ENCODE measurements at places on chromosomes 3 and 15. TPM values are rescaled to one million over a fixed set of nuclear protein-coding genes. Genes with fewer than 3 reads are reported as not detected.

- H3K36me3 ChIP-seq: no peaks in the 10 kb centered on the region
- DNase-seq: no peak
- H3K4me3 ChIP-seq: no peak overlapping the region
- H3K27ac ChIP-seq: no peak overlapping the region
- H3K4me1 ChIP-seq: no peaks in the 10 kb centered on the region
These were observed 11.9 kb downstream of the NOX5 start for GRCh38 chr15:69026355-69026754.

DNA sequence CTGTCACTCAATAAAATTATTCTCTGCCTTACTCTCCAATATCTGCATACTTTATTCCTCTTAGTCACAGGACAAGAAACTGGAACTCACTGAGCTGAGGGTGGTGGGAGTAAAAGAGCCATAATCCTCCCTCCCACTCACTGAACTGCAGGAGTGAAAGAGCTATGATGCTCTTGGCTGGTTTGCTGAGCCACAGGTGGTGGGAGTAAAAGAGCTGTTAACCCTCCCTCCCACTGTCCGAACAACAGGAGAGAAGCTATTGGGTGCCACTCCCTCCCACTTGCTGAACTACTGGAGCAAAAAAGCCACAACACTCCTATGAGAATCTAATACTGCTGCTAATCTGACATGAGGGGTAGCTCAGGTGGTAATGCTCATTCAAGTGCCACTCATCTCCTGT is 391.0 kb downstream of the NSUN3 start:
- H3K27ac ChIP-seq: no peak overlapping the region
- no peaks in the 10 kb centered on the region for H3K4me1 ChIP-seq
- H3K4me3 ChIP-seq: no peak overlapping the region
- H3K36me3 ChIP-seq: no peaks in the 10 kb centered on the region
- H3K27me3 ChIP-seq: no peaks in the 10 kb centered on the region

GRCh38 chr15:93072011-93072410 is 17.0 kb downstream of the RGMA start:
- peak overlapping the region; percentile 81 for H3K27ac ChIP-seq
- peak overlapping the region; percentile 98 for H3K4me3 ChIP-seq
- peaks cover 36% of the 10 kb centered on the region for H3K36me3 ChIP-seq
- H3K27me3 ChIP-seq: no peaks in the 10 kb centered on the region
- H3K4me1 ChIP-seq: peaks cover 15% of the 10 kb centered on the region
- DNase-seq: no peak

DNA sequence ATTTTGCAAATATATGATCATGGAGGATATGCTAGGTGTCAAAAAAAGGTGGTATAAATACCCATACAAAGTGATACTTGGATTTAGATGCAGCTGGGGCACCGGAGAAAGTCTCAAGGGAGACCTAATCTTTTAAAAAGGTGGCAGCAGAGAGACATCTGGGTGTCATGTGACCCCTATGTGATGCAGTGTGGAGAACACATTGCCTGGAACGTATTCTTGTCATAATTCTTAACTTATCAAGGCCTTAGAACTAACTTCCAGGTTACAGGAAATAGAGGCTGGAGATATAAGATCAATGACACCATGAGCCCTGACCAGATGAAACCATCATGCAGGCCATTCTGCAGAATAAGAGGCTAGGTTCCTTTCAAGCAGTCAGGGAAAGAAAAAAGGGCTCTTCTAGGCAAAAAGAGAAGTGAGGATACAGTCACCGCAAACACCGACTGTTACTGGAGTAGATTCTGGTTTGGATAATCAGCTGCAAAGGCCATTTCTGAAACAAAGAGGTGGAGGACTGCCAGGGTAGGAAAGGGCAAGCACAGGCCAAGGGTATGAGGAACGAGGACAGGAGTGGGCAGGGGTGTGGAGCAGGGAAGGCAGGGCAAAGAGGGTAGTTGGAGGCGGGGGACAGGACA is 100.6 kb downstream of the OXNAD1 start:
- no peaks in the 10 kb centered on the region for H3K27me3 ChIP-seq
- H3K4me1 ChIP-seq: peaks cover 11% of the 10 kb centered on the region
- no peaks in the 10 kb centered on the region for H3K36me3 ChIP-seq
- DNase-seq: no peak

- peaks cover 8% of the 10 kb centered on the region for H3K4me1 ChIP-seq
- H3K36me3 ChIP-seq: no peaks in the 10 kb centered on the region
- no peak for DNase-seq
These were observed 110.8 kb upstream of the RAD18 start for GRCh38 chr3:9074079-9074478.

DNA sequence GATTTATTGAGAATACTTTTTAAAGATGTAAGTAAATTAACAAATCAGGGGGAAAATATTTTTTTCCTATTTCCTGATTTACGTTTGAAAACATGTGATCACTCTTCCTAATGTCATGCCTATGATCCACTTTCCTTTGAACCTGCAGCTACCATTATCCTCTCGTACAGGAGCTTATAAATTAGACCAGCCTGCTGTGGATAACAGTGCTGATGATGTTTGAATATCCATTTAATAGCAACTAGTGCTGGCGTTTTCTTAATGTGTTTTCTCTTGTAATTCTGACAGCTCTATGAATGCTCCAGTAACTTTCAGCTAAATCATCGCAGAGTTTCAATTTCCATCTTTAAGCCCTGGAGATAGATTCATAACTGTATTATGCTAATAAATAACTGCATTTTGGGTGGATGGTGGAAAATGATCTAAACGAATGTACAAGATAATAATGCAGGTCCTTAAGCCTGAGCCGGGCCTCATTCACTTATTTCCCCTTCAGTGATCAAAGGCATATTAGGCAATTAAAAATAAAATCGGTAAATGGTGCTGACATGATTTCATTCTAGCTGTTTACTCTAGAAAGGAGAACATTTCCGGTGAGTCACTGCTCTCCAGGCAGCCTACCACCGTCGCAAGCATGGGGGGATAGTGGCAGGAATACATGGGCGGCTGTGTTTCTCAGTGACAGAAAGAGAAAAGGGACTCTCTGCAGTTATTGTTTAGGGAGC is 58.5 kb upstream of the SLC24A5 start:
- no peaks in the 10 kb centered on the region for H3K36me3 ChIP-seq
- H3K4me1 ChIP-seq: peaks cover 8% of the 10 kb centered on the region
- peak; percentile 40 for DNase-seq
- H3K27ac ChIP-seq: no peak overlapping the region
- no peak overlapping the region for H3K4me3 ChIP-seq

GRCh38 chr3:50503504-50504342 is at the start of gene CACNA2D2:
CACNA2D2 (minus strand) TSS chr3:50503634; CDS start chr3:50503423, 211 bp downstream.
- H3K4me1 ChIP-seq: no peaks in the 10 kb centered on the region
- H3K27ac ChIP-seq: no peak within 1 kb of the TSS
- H3K27me3 ChIP-seq: peaks cover 27% of the 10 kb centered on the region
- peak within 1 kb of the TSS; percentile 72 for H3K4me3 ChIP-seq
- peak; percentile 87 for DNase-seq

TMCC1 gene
- 35.3 TPM for total RNA-seq

BCHE gene
- 0.79 TPM for total RNA-seq

INSYN1 gene
- 0.99 TPM for total RNA-seq

FAM174B gene
- 66.0 TPM for total RNA-seq
